NCI-H774 (cell line): ENCODE measurements at places on chromosomes 11 and 22.

- DNase-seq, result no peak
Measured at GRCh38 chr11:34274712-34275398, 83.0 kb downstream of the ABTB2 start.

- DNase-seq, result no peak
Measured at GRCh38 chr11:122360875-122361274, 244.9 kb upstream of the BLID start.

DNA sequence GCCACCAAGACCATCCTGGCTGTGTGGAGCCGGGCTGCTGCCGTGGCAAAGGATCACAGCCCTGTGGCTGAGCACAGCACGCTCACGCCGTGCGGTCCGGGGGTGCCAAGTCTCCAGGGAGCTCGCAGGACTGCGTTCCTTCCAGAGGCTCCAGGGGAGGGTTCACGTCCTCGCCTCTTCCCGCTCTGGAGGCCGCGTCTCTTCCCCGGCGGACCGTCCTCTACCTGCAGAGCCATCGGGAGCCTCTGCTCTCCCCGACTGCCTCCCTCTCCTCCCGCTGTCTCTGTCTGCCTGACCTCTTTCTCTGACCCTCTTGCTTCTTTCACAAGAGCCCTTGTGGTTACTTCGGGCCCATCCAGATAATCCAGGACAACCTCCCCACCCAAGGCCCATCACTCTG, 11.4 kb upstream of the MUC5AC start:
- no peak for DNase-seq

DNA sequence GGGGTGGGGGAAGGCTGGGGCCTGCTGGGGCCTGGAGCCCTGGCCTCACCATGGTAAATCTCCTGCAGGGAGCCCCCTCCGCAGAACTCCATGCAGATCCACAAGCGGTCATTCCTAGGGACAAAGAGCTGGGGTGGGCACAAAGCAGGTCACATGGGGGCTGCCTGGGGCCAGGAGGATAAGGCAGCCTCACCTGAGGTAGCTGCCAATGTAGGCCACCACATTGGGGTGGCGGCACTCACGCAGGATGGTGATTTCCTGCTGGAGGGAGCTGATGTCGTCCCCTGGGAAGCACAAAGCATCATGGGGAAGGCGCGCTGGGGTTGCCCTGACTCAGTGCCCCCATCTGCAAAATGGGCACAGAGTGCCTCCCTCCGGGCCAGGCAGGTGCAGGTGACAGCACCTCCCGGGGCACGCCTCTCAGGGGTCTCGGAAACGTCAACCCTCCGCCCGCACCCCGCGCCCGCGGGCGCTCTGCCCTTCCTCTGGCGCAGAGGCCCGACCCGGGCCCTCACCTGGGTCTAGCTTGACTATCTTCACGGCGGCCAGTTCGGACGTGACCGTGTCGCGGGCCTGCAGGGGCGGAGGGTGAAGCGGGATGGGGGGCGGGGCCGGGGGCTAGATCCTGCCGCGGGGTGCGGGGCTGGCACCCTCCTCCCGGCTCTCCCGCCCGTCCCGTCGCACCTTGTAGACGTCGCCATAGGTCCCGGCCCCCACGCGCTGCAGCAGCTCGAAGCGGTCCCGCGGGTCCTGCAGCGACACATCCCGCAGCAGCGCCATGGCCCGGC, 450 bp downstream of the MAP4K2 start:
- no peak for DNase-seq

DNA sequence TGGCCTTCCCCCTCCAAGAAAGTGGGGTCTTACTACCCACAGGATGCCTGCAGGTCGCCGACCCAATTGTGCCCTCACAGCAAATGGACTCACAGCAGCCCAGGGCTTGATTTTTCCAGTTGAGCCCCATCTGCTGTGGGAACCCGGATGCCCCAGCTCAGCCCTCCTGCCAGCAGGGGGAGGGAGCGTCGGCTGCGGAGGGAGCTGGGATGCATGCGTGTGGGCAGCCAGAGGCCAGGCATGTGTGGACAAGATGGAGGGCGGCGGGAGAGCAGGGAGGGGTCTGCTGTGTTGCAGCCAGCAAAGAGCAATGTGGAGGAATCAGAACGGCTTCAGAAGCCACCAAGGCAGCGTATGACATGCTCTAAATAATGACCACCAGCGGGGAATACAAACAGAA, 41.0 kb upstream of the EIF3D start:
- no peak for DNase-seq

GRCh38 chr11:106495046-106495445, 417.6 kb downstream of the AASDHPPT start:
- DNase-seq, result no peak

- no peak for DNase-seq
Measured at GRCh38 chr11:57938351-57938750, 85.3 kb upstream of the OR9Q1 start.

DNA sequence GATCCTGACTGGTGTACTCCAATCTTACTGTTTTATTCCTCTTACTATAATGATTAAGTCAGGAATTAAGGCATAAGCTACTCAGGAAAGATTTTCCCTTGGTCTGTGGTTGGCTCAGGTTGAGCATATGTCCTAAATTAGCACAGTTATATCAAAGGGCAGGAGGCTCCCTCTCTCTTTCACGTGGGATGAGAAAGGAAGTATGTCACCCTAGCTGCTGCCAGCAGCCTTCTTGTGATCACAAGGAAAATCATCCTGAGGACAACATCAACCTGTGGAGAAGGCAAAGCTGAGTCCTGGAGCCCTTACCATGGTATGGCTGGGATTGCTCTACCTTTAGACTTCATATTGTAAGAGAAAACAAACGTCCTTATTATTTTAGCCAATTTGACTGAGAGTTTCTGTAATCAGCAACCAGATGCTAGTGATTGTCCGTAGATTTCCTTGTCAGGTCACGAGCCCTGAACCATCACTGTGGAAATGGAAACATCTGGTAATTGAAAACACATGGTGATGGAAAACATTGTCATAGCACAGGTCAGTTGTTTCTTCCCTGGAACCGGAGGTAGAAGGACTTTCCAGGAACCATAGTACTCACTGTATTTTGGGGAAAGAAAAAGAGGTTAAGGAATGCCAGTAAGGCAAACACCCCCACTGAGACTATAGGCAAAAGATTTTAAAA, 40.6 kb upstream of the DEUP1 start:
- no peak for DNase-seq

GRCh38 chr11:117328375-117329010, 839 bp downstream of the CEP164 start:
- DNase-seq, result no peak

GRCh38 chr11:110362971-110363509, 66.6 kb upstream of the RDX start:
- peak; percentile 65 for DNase-seq

GRCh38 chr11:81303038-81303664, 1430.5 kb downstream of the FAM181B start:
- DNase-seq, result no peak
